RPMI7951 (cell line): ENCODE measurements at places on chromosomes 6 and 20.

DNA sequence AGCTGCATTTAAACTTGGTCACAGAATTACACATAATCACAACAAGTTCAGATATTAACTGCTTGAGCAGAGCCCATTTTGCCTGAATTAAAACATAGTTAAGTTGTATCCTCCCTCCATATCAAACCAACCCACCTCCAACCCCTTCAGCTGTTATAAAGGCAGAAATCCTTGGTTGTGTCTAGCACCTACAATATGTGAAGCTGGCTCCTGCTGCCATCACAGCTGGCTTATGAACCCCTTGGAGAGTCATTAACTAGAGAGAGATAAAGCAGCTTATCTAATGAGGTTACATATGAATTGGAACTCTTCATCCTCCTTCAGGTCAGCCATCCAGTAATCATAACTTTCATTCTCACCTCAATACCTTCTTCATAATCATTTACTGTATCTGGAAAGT lies 101.8 kb downstream of the EPHA7 start:
- DNase-seq, result no peak

DNA sequence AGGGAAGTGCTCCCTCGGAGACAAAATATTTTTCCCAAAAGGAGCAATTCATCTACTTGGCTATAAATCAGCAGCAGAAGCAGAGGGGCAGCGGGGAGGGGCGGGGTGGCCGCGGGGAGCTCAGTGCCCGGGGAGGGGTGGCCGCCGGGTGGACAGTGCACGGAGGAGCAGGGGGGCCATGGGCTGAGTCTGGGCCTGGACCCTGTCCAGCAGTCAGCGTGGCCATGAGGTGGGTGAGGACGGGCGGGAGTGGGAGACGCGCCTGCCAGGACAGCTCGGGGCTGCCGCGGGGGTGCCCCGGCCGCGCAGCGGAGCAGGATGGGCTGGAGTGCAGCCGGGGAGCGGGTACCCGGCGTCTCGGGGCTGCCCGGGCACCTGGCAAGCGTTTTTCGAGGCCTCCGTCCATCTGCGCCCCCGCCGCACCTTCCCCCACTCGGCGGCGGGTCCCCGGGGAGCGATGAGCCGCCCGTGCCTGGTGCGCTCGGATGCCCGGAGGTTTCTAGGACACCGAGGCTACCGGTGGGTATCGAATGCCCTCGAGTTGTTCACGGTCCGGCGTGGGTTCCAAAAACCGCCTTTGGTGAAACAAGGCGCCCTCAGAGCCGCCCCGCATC lies 229.5 kb downstream of the THBS2 start:
- no peak for DNase-seq

DNA sequence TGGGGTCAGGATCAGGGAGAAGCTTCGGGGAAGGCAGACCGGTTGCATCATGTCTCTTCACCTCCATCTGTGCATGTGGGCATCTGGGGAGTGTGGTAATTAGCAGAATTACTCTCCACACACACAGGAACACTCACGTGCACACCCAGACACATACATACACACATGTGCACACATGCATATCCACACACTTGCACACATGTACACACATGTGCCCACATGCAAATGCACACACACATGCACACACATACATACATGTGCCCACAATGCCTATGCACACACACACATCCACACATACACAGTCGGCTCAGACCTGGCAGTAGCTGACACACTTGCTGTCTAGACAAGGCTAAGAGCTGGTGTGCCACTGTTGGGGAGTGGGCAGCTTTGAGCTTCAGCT lies 212.3 kb upstream of the PMEPA1 start:
- DNase-seq, result no peak

DNA sequence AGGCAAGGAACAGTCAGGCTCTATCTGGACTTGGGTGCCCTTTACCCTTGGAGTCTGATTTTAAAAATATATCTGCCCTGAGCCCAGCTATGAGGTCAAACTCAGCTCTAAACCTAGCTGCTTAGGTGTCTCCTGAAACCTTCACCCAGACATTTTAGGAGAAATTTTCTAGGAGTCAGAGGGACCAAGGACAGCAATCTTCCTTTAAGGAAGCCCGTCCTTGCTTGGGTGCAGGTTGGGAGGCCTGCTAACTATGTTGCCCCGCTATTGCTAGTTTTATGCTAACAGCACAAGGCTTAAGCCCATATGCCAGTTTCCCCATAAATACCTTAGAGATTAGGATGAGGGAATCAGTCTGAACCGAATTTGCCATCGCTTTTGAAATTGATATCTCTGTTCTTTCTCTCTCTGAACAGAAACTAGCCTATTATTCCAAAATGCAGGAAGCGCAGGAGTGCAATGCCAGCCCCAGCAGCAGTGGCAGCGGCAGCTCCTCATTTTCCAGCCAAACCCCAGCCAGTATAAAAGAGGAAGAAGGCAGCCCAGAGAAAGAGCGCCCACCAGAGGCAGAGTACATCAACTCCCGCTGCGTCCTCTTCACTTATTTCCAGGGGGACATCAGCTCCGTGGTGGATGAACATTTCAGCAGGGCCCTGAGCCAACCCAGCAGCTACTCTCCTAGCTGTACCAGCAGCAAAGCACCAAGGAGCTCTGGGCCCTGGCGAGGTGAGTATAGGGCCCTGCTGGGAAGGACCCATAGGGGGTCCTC lies 2.6 kb downstream of the VGLL2 start:
- DNase-seq, result no peak

- no peak for DNase-seq
These were observed 1.9 kb upstream of the BLOC1S5 start for GRCh38 chr6:8066108-8066507.

DNA sequence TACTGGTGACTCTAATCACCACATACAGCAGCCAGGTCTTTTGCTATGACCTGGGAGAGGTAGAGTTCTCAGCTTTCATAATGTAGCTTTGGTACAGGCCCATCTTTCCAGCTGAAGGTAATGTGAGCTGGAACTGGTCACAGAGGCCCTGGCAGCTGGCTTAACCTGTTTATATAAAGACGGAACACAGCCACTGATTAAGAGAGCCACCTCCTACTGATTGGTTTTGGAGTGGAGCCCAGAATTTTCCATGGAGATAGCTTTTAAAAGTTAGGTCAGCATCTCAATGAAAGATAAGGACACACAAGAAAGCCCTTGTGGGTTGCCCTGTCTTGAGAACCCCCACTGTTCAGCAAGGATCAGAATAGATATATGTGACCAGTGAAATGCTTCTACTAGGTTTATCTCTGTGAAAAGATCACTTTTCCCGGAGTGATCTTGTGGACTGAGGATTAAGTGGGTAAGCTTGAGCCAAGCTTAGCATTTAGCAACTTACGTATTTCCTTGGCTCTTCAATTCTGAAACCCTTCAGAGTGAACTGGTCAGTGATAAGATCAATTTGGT lies 213.7 kb upstream of the CITED2 start:
- DNase-seq, result peak; percentile 81

DNA sequence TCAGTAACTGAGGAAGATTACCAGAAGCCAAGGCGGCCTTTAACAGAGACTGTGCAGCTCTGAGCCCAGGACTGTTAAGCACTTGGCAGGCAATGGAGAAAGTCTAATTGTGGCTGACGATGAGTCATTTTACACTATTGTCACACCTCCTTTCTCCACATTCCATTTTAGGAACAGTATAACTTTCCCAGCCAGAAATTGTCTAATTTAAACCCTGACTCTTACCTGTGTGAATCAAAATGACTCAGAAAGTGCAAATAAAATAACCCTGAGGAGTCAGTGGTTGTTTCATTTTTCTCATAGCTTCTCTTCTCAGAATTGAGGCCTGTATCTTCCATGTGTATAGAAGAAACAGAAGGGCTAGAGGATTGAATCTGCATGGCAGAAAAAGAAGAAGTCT lies 40.0 kb upstream of the OPN5 start:
- peak; percentile 32 for DNase-seq

DNA sequence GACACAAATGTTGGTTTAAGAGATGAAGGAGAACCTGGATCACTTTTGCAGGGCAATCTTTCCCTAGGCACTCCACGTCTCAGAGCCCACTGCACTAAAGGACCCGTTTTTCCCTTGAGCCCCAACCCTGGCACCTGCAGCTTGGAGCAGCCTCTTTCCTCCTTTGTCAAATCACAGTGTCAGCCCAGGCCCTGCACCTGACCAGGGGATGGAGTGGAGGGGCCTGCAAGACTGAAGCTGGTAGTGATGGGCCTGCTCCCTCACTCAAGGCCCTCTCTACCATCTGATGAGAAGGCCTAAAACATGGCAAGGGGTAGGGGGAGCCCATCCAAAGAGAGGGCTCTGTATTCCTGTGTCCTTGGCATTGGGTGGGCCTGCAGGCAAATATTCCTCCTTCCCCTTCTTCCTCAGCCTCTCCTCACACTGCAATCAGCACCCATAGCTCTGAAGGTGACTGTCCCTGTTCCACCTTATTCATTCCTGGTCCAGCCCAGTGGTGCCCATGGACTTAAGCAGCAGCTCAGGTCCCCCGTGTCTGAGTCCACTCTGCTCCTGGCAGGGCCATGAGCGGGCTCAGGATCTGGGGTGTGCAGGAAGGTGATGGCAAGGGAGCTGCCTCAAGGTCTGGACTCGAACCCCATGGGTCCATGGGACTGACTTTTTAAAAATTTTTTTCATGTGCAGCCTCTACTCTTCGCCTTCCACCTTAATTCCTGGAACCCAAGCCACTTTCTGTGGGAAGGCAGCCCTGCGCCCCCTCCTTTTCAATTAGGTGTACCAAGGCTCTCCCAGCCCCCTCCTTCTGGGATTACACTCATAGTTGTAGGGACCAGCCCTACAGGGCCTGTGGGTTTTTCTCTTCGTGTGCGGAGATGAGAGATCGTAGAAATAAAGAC lies 6.7 kb downstream of the RAET1G start:
- no peak for DNase-seq

GRCh38 chr20:49275636-49276035 lies 2.2 kb downstream of the ZNFX1 start:
- DNase-seq, result peak; percentile 46

- DNase-seq, result no peak
These were observed 95.5 kb downstream of the CEBPB start for GRCh38 chr20:50286174-50286511.
